Fibroblast of the conjunctiva (primary cell): ENCODE measurements at places on chromosomes 11 and 22.

DNA sequence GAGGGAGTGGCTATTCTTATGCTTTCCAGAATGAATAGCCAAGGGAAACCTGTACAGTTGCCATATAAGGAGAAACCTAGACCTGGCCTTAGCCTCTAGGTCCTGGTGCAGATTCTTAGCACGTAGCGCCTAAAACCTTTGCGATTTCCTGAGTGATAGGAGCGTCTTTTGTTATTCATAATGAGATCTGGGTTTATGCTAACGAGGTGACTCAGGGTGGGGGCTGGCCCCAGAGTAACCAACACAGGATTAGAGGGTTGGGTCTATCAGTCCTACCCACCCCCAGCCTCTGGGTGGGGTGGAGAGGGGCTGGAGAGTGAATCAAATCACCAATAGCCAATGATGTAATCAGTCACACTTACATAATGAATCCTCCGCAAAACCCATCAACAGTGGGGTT is 73.4 kb upstream of the PARVG start:
- DNase-seq = no peak

DNA sequence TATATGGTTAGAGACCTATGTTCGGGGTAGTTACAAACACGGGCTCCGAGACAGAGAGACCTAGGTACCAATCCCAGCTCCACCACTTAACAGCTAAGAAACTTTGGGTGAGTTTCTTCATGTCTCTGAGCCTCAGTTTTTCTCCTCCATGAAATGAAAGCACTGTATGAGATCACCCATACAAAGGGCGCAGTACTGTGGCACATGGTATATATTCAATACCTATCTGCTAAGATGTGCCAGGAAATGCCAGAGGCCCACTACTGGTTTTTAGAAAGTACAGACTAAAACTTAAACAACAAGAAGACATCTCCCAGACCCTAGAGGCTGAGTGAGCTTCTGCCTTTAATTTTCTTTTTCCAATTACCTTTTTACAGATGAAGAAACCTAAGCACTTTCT is 69.5 kb downstream of the SLC1A2 start:
- DNase-seq = no peak

GRCh38 chr11:75705541-75705940 is 12.1 kb upstream of the MOGAT2 start:
- no peak for DNase-seq

DNA sequence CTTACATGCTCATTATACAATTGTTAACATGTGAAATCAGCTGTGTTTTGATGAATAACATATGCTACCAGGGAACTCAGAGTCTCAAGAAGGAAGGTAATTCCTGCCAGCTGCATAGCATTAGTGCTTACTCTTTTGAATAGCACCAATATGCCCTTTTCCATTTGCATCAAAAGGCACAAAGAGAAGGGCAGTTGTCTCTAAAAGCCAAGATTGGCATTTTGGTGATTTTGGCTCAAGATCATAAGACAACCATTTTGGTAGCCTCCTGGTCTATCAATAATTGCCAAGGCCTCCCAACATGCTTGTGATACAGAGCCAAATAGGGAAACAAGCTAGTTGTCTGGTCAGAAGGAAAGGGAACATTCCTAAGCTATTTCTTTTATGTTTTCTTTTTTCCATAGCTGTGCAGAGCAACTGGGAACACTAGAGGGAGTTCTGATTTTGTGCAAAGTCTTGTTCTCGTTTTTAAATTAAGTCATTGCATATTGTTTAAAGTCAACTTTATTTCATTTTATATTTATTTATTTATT is 416.7 kb upstream of the CHORDC1 start:
- DNase-seq = no peak

GRCh38 chr11:20880094-20880493 is 210.7 kb downstream of the NELL1 start:
- DNase-seq = no peak

DNA sequence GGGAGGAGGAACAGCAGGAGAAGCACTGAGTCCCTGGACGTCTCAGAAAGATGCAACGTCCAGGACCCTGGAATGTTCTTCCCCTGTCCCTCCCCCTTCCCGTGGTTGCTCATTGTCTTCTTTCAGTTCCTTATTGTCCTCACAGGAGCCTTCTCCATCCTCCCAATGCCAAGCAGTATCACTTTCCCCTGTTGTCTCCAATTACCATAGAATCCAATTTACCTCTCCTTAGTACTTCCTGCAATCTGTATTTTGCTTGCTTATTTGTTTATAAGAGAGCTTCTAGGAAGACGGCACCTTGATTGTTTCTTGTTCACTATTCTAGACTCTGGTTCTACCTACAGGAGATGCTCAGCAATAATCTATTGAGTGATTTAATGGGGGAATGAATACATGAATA is 1273.7 kb downstream of the LRRC4C start:
- DNase-seq = no peak

- no peak for DNase-seq
These were observed 8.3 kb downstream of the CLCF1 start for GRCh38 chr11:67364783-67365722.

GRCh38 chr11:96075532-96075959 is 151.6 kb upstream of the MTMR2 start:
- DNase-seq = no peak

GRCh38 chr11:108405706-108406105 is 61.6 kb downstream of the C11orf65 start:
- no peak for DNase-seq

DNA sequence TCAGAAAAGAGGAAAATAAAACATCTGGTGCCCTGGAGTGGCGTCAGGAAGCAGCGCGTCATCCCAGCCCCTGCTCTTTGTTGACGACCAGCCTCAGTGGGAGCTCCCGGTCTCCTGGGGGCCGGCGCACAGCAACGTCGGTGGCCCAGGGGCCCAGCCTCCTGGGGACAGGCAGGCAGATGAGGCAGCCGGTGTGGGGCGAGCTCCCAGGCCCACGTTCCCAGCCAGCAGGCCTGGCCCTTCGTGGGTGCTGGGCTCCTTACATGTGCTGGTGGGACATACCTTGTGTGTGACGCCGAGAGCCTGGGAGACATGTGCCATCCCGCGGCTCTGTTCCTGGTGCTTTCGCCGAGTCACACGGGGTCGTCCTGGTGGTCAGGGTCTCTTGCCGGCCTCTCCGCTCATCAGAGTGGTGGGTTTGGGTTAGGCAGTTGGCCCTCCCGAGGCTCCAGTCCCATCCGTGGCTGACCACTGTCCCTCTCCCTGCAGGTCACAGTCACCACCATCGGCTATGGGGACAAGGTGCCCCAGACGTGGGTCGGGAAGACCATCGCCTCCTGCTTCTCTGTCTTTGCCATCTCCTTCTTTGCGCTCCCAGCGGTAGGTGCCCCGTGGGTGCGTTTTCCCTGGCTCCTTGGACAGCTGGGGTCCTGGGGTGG is 116.7 kb downstream of the KCNQ1OT1 start:
- no peak for DNase-seq

DNA sequence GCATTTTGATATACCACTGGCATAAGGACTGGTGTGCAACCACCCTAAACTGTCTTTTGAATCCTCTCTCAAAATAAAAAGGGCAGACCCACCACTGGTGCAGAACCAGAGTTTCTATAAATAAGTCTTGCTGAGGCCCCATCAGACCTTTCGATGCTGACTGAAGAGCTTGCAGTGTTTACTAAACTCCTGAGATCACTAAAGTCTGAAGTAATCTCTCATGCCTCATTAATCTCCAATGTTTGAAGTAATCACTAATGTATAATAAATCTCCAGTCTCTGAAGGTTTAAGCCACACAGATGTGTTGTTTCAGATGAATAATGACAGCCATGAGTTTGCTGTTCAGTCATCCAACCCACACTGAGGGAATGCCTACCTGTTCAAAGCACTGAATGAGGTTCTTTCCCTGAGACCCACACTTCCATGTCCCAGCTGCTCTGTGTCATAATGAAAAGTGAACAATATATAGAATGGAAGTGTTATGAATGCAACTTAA is 50.6 kb upstream of the DEUP1 start:
- no peak for DNase-seq

- no peak for DNase-seq
These were observed 420.7 kb downstream of the MN1 start for GRCh38 chr22:27380855-27381254.

DNA sequence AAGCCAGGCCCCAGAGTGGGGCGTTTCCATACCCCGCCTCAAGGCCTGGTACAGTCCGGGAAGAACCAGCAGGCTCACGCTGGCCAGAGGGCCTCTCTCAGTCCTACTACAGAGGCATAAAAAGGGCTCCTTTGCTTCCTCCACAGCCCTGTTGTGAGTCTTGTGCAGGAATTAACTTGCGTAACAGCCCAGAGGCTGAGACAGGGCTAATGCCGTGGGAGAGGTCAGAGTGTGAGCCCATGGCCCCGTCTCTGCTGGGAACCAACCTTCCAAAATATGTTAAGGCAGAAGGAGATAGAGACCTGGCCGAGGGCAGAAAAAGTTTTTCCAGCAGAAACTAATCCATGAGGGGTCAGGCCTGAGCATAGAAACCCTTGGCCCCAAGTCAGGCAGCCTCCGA is 19.9 kb upstream of the TMEM184B start:
- DNase-seq = no peak

GRCh38 chr11:68004551-68005335 is 846 bp upstream of the UNC93B1 start:
- DNase-seq = no peak

- DNase-seq = no peak
These were observed 28.1 kb upstream of the P2RY2 start for GRCh38 chr11:73189723-73190556.
